ENCODE measurements at places on chromosomes 11 and 22.

DNA sequence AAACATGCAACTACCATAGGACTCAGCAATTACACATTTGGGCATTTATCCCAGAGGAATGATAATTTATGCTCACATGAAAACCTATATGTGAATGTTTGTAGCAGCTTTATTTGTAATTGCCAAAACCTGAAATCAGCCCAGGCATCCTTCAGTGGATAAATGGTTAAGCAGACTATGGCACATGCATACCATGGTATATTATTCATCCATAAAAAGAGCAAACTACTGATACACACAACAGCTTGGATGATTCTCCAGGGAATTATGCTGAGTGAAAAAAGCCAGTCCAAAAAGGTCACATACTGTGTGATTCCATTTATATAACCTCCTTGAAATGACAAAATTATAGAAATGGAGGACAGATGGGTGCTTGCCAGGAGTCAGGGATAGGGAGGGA is 86.7 kb downstream of the ALX4 start:
- peak; percentile 69 for DNase-seq

DNA sequence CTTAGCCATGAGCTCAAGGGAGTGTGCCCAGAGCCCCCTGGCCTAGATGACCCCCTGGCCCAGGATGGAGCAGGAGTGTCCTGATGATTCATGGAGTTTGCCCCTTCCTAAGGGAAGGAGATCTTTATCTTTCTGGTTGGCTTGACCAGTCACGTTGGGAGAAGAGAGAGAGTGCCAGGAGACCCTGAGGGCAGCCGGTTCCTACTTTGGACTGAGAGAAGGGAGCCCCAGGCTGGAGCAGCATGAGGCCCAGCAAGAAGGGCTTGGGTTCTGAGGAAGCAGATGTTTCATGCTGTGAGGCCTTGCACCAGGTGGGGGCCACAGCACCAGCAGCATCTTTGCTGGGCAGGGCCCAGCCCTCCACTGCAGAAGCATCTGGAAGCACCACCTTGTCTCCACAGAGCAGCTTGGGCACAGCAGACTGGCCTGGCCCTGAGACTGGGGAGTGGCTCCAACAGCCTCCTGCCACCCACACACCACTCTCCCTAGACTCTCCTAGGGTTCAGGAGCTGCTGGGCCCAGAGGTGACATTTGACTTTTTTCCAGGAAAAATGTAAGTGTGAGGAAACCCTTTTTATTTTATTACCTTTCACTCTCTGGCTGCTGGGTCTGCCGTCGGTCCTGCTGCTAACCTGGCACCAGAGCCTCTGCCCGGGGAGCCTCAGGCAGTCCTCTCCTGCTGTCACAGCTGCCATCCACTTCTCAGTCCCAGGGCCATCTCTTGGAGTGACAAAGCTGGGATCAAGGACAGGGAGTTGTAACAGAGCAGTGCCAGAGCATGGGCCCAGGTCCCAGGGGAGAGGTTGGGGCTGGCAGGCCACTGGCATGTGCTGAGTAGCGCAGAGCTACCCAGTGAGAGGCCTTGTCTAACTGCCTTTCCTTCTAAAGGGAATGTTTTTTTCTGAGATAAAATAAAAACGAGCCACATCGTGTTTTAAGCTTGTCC is 14.3 kb downstream of the ADORA2A start:
- no peak for DNase-seq

DNA sequence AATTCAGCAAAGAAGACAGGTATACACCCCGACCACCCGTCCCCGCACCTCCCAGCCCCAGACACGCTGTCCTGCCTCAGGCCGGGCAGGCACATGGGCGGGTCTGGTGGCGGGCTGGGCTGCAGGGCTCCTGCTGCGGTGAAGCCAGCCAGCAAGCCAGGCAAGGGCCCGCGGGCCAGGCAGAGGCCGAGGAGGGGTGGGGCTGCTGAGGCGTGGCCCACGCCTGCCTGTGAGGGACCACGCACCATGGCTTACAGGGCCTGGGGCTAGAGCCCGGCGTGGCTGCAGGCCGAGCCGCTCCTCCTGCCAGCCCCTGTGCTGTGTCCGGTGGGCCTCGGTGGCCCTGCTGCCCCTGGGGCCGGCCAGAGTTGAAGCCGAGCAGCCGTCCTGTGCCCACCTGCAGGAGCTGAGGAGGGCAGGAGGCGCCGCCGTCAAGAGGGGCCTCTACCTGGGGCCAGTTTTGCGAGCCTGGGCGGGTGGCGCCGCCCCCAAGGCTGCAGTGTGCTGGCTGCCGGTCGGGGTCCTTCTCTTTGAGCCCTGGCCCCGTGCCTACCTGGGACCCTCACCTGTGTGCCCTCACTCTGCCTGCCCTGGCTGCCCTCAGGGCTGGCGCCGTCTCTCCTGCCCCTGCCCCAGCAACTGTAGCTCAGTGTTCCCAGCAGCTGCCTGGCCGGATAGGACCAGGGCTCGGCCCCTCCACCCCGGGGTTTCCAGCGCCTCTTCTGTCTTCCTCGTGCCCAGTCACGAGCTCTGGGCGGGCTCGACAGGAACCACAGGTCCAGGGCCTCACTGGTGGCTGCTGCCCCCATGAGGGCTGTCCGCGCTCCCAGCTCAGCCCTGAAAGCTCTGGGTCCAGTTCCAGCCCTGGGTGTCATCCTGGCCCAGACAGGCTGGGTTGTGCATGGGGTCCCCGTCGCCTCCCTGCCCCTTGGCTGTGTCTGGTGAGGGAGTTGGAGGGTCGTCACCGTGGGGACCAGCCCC is 38.4 kb downstream of the MOB2 start:
- no peak for DNase-seq

GRCh38 chr11:74522776-74523175 is 29.3 kb upstream of the LIPT2 start:
- DNase-seq, result no peak

- DNase-seq, result no peak
Measured at GRCh38 chr11:20017320-20017719, 143.0 kb downstream of the DBX1 start.

All from LHCN-M2 (cell line).